Transverse colon (tissue), 4 donors: ENCODE measurements at places on chromosomes 1 and 21.

GRCh38 chr1:226337276-226337875, 28.4 kb upstream of the LIN9 start:
- DNase-seq = no peak
- no peak overlapping the region for H3K4me3 ChIP-seq
- H3K36me3 ChIP-seq = no peaks in the 10 kb centered on the region
- H3K27ac ChIP-seq = no peak overlapping the region
- no peaks in the 10 kb centered on the region for H3K27me3 ChIP-seq
- H3K4me1 ChIP-seq = peaks cover 5% of the 10 kb centered on the region

DNA sequence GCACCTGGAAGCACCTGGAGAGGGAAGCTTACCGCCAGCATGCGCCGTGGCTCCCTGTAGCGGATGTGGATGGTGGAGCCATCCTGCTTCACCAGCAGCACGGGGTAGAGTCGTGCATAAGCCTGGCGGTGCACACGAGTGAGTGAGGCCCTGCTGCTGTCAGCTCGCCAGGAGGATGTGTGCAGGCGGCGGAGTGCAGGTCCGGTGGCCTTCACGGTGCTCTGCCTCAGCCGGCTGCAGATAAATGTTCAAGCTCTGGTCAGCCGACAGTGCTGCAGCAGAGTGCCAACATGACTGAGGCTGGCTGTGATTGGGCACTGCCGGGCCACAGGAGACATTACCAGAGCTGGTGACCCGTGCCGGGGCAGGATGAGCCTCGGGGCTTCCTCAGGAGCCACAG, 1.5 kb downstream of the MRPL55 start:
- peaks cover 22% of the 10 kb centered on the region for H3K4me1 ChIP-seq
- H3K4me3 ChIP-seq = no peak overlapping the region
- no peaks in the 10 kb centered on the region for H3K27me3 ChIP-seq
- peak overlapping the region; percentile 94 for H3K27ac ChIP-seq
- H3K36me3 ChIP-seq = no peaks in the 10 kb centered on the region

DNA sequence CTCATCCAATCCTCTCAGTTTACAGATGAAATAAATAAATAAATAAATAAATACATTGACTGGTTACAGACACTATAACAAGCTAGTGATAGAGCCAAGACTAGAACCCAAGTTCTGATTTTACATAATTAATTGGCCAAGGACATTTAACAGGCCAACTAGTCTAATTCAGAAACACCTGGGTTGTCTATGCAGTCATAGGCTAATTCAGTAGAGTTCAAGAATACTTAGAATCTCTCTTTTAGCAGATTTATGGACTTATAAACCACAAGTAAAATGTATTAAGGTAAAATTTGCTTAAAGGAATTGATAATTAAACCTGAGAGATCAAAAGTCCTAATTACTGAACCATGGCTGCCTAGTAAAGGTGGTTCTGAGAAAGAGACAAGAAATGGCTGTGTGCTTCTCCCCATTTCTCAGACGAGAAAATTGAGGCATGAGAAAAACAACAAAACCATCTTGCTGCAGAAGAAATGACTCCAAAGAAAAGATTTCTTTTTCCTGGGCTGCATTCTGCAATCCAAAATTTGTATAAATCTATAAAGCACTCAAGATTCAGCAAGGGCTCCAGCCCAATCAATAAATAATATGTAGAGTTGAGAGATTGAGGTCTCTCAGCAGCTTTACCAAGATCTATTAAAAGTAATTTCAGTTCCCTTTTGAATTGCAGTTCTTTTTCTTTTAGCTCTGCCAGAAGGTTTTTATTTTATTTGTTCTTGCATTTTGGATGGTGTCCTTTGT, 98.3 kb downstream of the DUSP10 start:
- no peaks in the 10 kb centered on the region for H3K36me3 ChIP-seq
- DNase-seq = no peak
- no peaks in the 10 kb centered on the region for H3K4me1 ChIP-seq
- no peak overlapping the region for H3K4me3 ChIP-seq
- H3K27ac ChIP-seq = no peak overlapping the region

DNA sequence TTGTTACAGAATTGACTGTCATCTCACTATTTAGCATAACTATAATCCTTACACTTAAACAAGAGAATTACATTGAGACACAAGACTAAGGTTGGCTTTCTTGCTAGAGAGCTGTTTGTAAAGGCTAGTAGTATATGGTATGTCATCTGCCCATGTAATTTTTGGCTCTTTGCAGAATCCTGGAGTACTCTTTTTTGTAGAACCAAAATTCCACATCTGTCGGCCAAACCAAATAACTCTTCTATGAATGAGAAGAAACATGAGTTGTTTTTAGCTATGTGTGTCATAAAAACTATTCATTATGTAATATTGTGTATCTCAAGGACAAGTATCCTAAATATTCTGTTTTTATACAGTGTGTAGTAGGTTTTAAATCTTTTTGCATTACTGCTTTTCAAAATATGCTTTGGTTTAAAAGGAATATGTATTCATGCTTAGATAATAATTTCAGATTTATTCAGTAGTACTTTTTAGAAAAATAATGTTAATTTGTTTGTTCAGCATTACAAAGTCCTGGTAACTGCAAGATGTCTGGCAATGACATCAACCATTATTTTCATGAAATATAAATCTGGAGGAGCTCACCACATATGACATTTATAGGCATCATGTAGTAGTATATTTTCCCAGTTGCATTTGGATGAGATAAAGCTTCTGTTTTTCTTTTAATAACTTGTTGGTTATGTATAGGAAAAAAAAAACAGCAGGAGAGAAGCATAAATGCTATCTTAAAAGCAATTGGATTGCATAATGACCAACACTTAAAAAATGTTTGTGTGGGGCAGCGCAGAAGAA, 159.8 kb downstream of the HS2ST1 start:
- no peak overlapping the region for H3K4me3 ChIP-seq
- no peak for DNase-seq
- H3K27ac ChIP-seq = no peak overlapping the region
- H3K27me3 ChIP-seq = no peaks in the 10 kb centered on the region
- H3K36me3 ChIP-seq = no peaks in the 10 kb centered on the region
- H3K4me1 ChIP-seq = no peaks in the 10 kb centered on the region

- no peak overlapping the region for H3K27ac ChIP-seq
- no peaks in the 10 kb centered on the region for H3K27me3 ChIP-seq
- no peaks in the 10 kb centered on the region for H3K36me3 ChIP-seq
Observed at GRCh38 chr1:216346526-216346925, 76.7 kb downstream of the USH2A start.

DNA sequence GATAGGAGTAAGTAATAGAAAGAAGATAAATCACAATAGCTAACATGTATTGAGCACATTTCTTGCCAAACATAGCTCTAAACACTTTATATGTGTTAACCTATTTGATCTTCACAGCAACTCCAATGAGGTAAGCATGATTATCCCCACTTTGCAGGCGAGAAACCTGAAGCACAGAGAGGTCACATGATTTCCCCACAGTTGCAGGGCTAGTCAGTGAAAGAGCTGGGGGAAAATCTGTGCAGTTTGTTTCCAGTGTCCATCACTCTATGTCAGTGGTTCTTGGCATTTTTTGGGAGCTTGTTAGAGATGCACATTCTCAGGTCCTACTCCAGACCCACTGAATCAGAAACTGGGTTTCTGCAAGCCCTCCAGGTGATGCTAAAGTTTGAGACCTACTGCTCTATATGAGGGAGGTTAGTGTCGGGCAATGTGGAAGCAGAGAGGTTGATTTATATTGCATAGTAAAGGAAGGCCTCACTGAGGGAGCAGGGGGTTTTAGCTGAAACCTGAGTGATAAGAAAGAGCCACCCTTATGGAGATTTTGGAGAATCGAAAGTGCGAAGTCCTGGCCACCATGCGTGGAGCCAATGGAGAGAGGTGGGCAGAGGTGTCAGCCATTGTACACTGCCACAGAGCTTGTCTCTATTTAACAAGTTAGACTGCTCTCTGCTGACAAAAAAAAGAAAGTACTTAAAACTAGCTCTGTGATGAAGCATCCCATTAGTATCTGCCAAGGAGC, 20.9 kb downstream of the MCOLN3 start:
- no peaks in the 10 kb centered on the region for H3K36me3 ChIP-seq
- H3K4me3 ChIP-seq = no peak overlapping the region

DNA sequence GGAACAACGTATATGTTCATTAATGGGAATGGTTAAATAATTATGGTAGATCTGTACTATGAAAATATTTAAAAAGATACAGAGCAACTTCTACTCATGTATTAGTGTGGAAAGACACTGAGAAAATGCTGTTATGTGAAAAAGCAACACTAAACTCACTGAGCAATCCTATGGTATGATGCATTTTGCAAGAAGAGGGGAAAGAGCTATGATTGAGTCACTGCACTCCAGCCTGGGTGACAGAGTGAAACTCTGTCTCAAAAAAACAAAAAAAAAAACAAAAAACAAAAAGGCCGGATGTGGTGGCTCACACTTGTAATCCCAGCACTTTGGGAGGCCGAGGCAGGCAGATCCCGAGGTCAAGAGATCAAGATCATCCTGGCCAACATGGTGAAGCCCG, 44.4 kb downstream of the ATP5PO start:
- no peaks in the 10 kb centered on the region for H3K27me3 ChIP-seq
- H3K4me1 ChIP-seq = no peaks in the 10 kb centered on the region
- H3K27ac ChIP-seq = no peak overlapping the region
- H3K4me3 ChIP-seq = no peak overlapping the region

- peak overlapping the region; percentile 91 for H3K27ac ChIP-seq
- H3K27me3 ChIP-seq = no peaks in the 10 kb centered on the region
- peak overlapping the region; percentile 8 for H3K4me3 ChIP-seq
- H3K4me1 ChIP-seq = peaks cover 34% of the 10 kb centered on the region
- H3K36me3 ChIP-seq = no peaks in the 10 kb centered on the region
Observed at GRCh38 chr1:45913183-45913683, 109.8 kb downstream of the MAST2 start.

DNA sequence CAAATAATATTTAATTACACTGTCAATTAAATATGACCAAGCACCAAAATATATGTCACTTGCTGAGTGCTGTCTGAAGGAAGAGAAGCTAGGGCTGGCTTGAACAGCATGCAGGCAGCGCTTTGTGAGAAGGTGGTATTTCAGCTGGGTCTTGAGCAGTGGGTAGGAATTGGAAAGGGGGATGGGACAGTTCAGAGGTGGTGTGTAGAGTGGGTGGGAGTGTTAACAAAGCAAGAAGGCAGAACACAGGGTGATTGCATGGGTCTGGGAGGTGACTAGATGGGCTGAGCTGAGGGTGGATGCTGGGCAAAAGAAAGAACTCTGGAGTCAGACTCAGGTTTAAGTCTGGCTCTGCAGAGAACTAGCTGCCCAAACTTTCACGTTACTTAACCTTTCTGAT, 14.3 kb upstream of the ETV3 start:
- no peak for DNase-seq
- no peak overlapping the region for H3K27ac ChIP-seq
- H3K27me3 ChIP-seq = peaks cover 4% of the 10 kb centered on the region
- no peaks in the 10 kb centered on the region for H3K36me3 ChIP-seq

DNA sequence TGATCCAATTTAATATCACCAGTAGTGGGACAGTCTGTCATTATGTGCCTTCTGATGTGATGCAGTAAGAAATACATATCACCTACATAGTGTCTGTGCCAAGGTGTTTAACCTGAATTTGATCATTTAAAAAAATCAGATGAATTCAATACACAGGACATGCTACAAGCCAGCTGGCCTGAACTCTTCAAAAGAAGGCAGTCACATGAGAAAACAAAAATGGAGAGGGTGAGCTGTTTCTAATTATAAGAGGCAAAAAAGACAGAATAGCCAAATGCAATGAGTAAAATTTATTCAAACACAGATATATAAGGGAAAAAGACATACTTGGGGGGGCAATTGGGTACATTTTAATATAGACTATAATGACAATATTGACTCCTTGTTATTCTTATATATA, 66.5 kb downstream of the ST3GAL3 start:
- H3K27me3 ChIP-seq = no peaks in the 10 kb centered on the region
- no peaks in the 10 kb centered on the region for H3K36me3 ChIP-seq
- H3K4me1 ChIP-seq = no peaks in the 10 kb centered on the region
- DNase-seq = no peak

- no peaks in the 10 kb centered on the region for H3K36me3 ChIP-seq
- H3K4me3 ChIP-seq = no peak within 1 kb of the TSS
- peaks cover 39% of the 10 kb centered on the region for H3K4me1 ChIP-seq
Observed at GRCh38 chr21:35048706-35049617, at the start of gene RUNX1. TSS of gene RUNX1 (minus strand) at chr21:35049302.

GRCh38 chr1:157496121-157496526, 56.2 kb downstream of the FCRL5 start:
- H3K27me3 ChIP-seq = no peaks in the 10 kb centered on the region
- DNase-seq = no peak
- peaks cover 17% of the 10 kb centered on the region for H3K4me1 ChIP-seq
- H3K27ac ChIP-seq = no peak overlapping the region

- H3K4me3 ChIP-seq = peak overlapping the region; percentile 25
- peak; percentile 22 for DNase-seq
- H3K27me3 ChIP-seq = no peaks in the 10 kb centered on the region
- H3K27ac ChIP-seq = peak overlapping the region; percentile 79
- no peaks in the 10 kb centered on the region for H3K36me3 ChIP-seq
Observed at GRCh38 chr1:174877208-174877673, 122.5 kb upstream of the CACYBP start.

GRCh38 chr21:15604413-15604812, 125.4 kb upstream of the USP25 start:
- no peak overlapping the region for H3K4me3 ChIP-seq
- H3K36me3 ChIP-seq = no peaks in the 10 kb centered on the region
- no peaks in the 10 kb centered on the region for H3K4me1 ChIP-seq

GRCh38 chr1:167221126-167221737, 546 bp downstream of the POU2F1 start:
- H3K27me3 ChIP-seq = no peaks in the 10 kb centered on the region
- no peak for DNase-seq
- H3K36me3 ChIP-seq = no peaks in the 10 kb centered on the region
- peaks cover 25% of the 10 kb centered on the region for H3K4me1 ChIP-seq
- H3K4me3 ChIP-seq = peak overlapping the region; percentile 97
- H3K27ac ChIP-seq = peak overlapping the region; percentile 100

DNA sequence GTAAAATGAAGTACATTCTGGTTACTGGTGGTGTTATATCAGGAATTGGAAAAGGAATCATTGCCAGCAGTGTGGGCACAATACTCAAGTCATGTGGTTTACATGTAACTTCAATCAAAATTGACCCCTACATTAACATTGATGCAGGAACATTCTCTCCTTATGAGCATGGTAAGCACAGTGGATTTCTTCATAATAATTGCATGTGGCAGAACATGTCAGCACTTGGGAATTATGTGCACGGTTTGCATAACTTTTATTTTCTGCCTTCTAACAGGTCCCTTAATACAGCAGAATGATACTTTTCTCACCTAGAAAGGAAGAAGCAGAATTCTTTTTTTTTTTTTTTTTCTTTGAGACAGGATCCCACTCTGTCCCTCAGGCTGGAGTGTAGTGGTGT, 3.8 kb downstream of the CTPS1 start:
- H3K4me3 ChIP-seq = no peak overlapping the region
- H3K27ac ChIP-seq = peak overlapping the region; percentile 54
- H3K4me1 ChIP-seq = peaks cover 31% of the 10 kb centered on the region
- no peak for DNase-seq
- no peaks in the 10 kb centered on the region for H3K27me3 ChIP-seq
- peaks cover 8% of the 10 kb centered on the region for H3K36me3 ChIP-seq

DNA sequence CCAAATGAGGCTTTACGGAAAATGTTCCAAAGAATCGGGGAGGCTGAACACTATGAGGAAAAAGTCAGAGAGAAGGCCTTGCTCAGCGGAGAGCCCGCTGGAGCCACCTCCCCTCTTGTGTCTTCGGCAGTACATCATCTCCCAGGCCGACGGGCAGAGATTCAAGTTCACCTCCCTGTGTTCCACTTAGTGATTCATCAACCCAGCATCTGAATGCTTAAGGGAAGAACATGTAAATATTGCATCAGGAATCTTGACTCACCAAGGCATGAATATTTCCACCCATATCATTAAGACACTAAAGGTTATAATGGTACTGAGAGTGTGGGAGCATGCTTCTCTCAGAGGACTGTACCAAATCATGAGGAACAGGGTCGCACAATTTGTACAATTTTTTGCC, 172.5 kb downstream of the ST6GALNAC5 start:
- H3K4me1 ChIP-seq = no peaks in the 10 kb centered on the region
- H3K27me3 ChIP-seq = no peaks in the 10 kb centered on the region
- no peak overlapping the region for H3K4me3 ChIP-seq
- no peak for DNase-seq
- no peaks in the 10 kb centered on the region for H3K36me3 ChIP-seq
